ENCODE measurements at places on chromosomes 4 and X.

DNA sequence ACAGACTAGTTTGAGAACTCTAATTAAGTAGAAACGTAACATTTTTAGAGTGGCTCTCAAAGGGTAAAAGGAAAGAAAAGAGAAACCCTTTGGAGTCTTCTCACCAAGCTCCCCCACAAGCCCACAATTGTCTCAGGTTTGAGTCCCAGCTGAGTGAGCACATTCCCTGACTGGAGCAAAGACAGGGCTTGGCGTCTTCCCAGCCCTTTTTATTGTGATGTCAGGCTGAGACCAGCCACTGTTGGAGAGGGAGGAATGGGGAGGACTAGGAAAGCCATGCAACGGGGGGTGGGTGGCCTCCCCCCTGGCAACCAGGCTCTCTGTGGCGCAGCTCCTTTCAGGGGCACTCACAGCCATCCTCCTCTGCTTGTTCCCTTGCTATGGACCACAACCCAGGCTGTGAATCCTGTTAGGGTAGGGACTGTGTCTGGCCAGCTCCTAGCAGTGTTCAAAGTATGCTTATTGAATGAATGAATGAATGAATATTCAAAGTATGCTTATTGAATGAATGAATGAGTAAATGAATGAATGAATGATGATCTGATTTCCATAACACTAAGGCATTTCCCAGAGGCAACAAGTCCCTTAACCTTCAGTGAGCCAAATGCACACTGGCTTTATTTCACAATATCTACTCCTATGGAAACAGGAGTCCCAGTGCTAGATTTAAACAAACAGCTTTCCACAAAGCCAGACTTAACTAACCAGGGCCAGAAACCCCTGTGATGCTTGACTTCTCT, 413.3 kb downstream of the MID1IP1 start:
- no peak for DNase-seq

DNA sequence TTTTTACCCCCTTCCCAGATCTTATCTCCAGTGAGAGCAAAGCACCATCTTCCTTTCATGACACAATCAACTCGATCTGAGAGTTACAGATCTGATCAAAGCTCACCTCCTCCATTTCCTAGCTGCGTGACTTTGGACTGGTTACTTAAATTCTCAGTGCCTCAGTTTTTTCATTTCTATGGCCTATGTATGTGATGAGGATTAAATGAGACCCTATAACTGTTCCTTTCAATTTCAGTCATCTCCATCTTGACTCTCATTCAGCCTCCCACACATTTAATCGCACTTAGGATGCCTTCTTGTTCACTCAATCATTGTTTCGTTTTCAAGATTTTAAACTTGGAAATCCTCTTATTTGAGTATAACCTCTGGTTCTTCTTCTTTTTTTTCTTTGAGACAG, 20.1 kb upstream of the CXCR3 start:
- no peak for DNase-seq

GRCh38 chr4:42488114-42488513, 90.8 kb downstream of the SHISA3 start:
- no peak for DNase-seq

GRCh38 chrX:103464072-103464773, 55.1 kb downstream of the RAB40A start:
- no peak for DNase-seq

- no peak for DNase-seq
Observed at GRCh38 chr4:140291259-140291658, 82.2 kb upstream of the SCOC start.

- DNase-seq = no peak
Observed at GRCh38 chr4:85368932-85369331, 106.0 kb upstream of the ARHGAP24 start.

GRCh38 chr4:151951671-151952050, 190.9 kb upstream of the GATB start:
- DNase-seq = no peak

DNA sequence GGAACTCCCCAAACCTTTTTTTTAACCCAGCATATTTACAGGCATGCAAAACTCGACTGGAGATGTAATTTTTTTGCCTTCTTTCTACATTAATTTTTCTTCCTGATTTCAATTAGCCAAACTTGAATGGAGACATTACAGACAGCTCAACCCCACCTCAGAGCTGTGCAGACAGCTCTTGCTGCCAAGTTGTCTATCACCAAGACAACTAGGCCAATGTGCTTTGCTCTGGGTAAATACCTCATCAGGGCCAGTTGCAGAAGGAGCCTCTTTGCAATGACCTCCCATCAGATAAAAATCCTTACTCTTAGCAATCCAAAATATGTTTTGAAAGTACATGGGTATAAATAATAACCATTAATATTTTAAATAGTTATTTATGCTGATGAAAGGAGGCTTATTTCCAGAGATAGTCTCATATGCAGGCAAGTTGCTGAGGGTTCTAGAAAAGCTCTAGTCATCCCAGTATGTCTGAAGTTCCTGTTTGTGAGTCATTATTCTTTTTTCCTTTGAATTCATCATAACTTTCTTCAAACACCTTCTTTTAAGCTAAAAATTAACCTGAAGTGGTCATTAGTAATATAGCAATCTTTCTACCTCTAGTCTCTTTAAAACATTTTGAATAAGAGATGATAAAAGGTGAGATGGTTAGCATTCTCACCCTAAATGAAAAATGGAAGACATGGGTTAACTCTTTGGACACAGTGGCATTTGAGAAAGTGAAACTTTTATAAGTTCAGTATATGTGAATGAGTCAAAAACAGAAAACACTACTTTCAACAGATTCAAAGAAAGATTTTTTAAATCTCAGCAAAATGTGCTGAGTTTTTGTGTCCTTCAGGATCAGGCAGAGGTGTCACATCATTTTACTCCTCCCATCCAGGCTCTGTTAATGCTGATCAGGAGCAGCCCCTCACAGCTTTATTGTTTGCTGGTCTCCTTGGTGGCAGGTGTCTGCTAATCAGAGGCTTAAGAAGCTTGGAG, 475.5 kb upstream of the FGF16 start:
- no peak for DNase-seq

- DNase-seq = no peak
Observed at GRCh38 chr4:42357325-42357724, 40.0 kb upstream of the SHISA3 start.

- DNase-seq = no peak
Observed at GRCh38 chr4:174996079-174996478, 77.9 kb downstream of the ADAM29 start.

- no peak for DNase-seq
Observed at GRCh38 chrX:106898462-106898861, 4.7 kb downstream of the RIPPLY1 start.

GRCh38 chr4:174559894-174560293, 37.6 kb upstream of the HPGD start:
- DNase-seq = no peak

DNA sequence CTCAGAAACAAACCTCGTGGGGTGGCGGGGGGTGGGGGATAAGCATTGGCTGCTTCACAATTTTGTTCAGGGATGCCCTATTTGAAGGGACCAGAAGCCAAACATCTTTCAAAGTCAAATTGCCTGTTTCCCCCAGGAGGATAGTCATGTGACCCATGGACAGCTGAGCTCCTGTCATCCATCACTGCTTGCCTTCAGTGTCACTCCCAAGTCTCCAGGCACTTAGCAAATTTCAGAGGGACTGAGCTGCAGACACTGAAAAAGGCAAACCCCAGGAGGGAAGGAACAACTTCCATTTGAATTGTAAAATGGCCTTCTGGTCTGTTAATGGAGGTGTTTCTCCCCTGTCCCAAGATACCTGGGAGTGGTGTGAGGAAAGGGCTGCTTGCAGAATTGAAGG, 73.4 kb downstream of the FRMPD3 start:
- DNase-seq = no peak

DNA sequence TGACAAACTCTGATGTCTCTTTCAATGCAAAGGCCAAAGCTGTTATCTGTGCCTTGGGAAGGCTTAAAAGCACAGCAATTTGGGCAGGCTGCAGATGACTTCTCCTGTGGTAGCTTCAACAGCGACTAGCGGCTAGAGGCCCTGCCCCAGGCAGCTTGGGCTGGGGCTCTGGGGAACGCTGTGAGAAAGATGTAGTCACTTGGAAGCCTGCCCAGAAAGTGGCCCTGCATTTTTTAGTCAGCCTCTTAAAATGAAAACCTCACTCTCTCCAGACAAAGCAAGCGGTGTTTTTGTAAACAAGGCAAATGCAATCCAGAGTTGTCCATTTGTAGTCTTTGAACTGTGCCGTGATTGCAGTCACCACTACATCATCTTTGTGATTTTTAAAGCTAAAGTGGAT, 27.5 kb downstream of the PCYT1B start:
- no peak for DNase-seq

DNA sequence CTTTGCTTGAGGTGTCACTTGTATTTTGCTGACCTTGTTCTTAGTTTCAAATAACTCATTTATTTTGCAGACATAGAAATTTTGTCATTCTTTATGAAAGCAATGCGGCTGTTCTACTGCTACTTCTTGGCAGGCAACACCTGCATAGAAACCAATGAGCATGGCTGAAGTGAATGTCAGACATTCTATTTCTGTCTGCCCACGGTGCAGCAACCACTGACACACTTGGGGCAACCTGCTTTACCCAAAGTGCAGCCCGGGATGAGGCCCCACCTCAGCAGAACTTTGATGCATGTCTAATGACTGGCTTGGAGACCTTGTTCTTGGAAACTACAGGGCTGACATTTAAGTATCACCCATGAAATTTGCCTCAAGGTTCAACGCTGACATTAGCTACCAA, 93.6 kb downstream of the RBM47 start:
- DNase-seq = no peak

GRCh38 chr4:40228497-40229365, 31.9 kb downstream of the RHOH start:
- DNase-seq = no peak

DNA sequence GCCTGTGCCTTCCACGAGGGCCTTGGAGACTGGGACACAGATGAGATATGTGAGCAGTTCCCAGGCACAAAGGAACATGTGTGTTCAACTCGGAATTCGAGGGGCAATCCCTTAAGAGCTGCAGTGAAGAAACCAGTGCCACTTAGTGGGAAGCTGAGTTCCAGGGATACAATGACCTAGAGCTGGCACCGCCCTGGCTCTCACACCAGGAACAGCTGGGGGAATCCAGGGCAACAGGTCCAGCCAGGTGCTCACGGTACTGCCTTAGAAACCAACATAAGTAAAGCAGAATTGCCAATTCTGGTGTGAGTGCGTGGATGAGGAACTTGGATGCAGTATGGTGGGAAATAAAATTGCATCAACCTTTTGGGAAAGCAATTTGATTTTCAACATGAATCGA, 122.9 kb downstream of the AFAP1 start:
- DNase-seq = no peak

DNA sequence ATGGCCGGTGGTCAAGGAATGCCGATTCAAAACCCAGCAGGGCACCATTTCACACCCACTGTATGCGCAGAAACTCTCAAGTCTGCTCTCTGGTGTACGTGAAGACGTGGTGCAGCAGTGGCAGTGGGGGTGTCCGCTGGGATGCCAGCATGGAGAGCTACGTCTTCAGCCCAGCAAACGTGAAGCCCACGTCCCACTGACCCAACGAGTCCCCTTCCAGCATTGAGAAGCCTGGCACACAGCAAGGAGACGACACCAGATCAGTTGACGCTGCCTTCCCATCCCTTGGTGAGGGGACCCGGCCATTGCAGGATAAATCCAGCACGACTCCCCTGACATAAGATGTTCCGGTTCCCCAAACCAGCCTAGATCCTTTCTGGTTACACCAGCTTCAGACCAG, 2.2 kb upstream of the PLXNB3 start:
- DNase-seq = no peak

- no peak for DNase-seq
Observed at GRCh38 chr4:66974665-66975064, 570.6 kb downstream of the CENPC start.

DNA sequence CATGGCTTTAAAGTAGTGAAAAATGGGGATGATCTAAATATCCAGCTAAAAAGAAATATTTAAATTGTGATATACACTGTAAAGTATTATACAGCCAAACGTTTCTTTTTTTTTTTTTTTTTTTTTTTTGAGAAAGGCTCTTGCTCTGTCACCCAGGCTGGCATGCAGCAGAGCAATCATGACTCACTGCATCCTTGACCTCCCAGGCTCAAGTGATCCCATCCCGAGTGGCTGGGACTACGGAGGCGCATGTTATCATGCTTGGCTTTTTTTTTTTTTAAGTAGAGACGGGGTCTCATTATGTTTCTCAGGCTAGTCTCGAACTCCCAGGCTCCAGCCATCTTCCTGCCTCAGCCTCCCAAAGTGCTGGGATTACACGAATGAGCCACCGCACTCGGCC, 17.1 kb downstream of the SMIM14 start:
- DNase-seq = no peak

GRCh38 chr4:102586002-102586643, 85.0 kb downstream of the NFKB1 start:
- DNase-seq = no peak

GRCh38 chrX:133190877-133191738, 27.0 kb downstream of the TFDP3 start:
- DNase-seq = no peak

DNA sequence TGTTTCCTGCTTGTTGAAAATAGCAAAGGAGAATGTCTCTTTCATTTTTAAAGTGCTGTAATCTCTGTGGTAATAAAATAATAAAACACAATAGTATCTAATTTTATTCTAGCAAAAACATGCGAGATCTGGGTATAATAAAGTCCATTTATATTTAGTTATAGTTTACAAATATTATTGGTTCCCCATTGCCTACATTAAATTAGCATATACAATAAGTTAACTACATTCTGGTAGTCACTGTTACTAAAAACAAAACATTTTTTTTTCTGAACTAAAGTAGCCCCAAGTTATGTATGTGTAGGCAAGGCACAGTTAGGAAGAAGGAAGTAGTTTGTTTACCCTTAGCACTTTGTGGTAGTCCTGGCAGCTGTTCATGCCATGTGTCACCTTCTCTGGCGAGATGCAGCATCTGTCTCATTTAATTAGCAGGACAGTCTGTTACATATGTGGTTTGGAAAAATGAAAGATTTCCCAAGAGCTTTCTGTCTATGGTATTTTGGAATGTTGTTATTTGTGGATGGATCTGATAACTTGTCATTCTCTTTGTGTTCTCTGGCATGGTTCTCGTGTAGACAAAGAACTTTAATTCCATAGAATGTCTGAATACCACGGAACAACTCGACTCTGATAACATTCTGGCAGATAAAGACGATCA, 231.3 kb upstream of the PITX2 start:
- DNase-seq = no peak

DNA sequence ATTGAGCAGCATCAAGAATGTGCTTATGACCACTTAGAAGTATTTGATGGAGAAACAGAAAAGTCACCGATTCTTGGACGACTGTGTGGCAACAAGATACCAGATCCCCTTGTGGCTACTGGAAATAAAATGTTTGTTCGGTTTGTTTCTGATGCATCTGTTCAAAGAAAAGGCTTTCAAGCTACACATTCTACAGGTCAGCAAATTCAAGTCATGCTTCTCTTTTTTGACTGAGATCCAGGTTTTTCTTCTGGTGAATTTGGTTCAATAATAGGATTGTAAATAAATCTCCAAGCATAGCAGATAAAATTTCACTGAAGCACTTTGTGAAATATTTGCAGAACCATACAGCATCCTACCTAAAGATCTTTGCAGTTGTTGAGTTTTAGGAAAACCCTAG, 218.1 kb downstream of the TLL1 start:
- DNase-seq = no peak

Data from activated gamma-delta T cell (primary cell).